ENCODE measurements at places on chromosomes 2 and 18.

- DNase-seq: no peak
Observed at GRCh38 chr2:176151442-176152287, at the start of gene HOXD4. TSS of gene HOXD4 (plus strand) at chr2:176151550. CDS start at chr2:176151634, 84 bp downstream.

GRCh38 chr18:8699948-8700347, 5.4 kb upstream of the MTCL1 start:
- DNase-seq: no peak

- no peak for DNase-seq
Observed at GRCh38 chr2:33451825-33452224, 24.6 kb upstream of the RASGRP3 start.

GRCh38 chr18:48167897-48168253, 237.4 kb upstream of the SMAD2 start:
- DNase-seq: no peak

DNA sequence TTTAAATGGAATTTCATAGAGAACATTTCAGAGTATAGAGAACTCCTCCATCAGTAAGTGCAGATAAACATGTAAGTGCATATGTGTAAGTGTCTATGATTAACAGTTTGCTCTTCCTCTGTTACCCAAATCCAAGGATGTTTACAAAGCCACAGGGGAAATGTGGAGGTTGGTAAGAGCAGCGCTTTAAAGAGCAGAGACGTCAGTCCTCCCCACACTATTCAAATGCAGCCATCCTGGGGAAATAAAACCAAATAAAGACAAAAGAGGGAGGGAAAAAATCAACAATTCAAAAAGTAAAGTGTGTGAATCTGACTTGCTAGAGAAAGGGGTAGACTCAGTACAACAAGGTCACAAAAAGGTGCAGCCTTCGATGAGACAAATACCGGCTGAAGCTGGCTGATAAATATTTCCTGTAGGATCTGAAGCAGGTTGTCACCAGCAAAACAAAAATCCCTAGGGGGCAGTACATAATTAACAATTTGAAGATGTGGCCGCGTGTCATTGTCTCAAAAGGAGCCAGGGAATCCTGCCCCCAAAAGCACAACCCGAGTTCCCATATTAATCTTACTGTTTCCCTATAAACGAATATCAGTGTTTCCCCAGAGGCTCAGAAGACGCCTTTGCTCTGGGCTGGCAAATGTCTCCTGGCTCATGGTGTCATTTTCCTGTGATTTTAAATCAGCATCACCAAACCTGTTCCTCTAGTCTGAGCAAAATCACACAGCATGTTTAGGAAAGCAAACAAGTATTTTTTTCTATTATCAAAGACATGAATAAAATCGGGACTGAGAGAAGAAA, 216.5 kb downstream of the CDCA7 start:
- no peak for DNase-seq

GRCh38 chr2:209316141-209316540, 107.7 kb upstream of the MAP2 start:
- no peak for DNase-seq

DNA sequence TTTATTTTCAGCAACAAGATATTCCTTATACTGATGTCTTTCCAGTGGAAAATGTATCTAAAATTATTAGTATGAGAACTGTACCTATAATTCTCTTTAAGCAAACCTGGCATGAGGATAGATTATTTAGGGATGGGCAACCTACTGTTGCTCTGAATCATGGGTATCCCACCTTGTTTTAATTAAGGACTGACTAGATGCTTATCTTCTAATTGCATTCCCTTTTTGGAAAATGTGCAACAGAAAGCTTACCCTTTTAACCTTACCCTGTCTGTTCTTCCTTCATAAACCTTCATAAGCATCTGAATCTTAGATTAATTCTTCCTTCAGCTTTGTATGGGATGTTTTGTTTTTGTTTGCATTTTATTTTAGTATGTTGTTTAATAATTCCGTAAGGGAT, 110.3 kb downstream of the TAF4B start:
- DNase-seq: no peak

DNA sequence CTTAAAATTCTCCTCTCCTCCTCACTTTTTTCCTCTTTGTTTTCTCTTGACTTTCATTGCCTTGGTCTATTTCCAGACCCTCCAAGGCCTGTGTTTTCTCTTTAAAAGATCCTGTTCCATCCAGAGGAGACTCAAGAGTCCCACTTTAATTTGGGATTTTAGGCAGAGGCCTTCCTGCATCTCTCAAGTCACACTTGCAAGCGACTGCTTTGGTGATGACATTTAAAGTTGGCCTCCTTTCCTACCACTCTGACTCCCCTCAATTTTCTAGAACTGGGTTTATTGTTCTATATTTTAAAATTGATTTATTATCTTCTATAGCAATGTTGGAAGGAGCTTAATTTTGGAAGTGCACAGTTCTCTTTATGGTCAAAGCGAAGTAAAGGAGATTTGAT, 16.3 kb downstream of the ASAP2 start:
- DNase-seq: no peak

- DNase-seq: no peak
Observed at GRCh38 chr18:74632351-74632679, 34.6 kb downstream of the ZNF407 start.

GRCh38 chr2:147224070-147224469, 620.8 kb upstream of the ACVR2A start:
- no peak for DNase-seq

DNA sequence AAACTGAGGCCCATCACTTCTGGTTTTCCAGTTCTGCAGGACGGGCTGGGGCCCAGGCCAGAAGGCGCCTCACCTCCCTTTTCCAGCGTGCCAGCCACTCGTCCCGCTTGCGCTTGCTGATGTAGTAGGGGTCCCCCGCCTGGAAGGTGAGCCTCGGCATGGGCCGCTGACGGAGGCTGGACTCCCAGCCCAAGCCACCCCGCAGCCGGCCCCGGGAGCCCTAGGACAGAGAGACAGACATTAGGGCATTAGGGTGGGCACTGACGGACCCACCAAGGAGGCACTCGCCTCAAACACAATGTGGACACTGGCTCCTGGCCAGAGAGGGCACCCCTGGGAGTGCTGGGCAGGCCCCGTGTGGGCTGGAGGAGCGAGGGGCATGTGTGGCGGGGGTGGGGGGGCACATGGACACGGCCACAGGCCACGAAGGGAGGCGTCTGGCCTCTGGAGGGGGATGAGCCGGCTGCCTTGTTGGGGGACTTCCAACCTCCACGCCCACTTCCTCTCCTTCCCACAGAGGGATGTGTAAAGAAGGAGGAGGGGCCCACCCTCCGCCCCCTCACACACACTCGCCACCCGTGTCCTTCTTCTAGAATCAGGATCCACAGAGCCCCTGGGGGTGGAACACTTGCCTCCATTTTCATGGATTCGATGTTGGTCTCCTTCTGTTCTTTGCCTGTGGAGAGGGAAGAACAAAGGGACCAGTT, 66.7 kb downstream of the DNMT3A start:
- no peak for DNase-seq

GRCh38 chr2:221293949-221294742, 278.0 kb downstream of the EPHA4 start:
- DNase-seq: no peak

GRCh38 chr2:118808429-118808809, 39.0 kb downstream of the EN1 start:
- no peak for DNase-seq

DNA sequence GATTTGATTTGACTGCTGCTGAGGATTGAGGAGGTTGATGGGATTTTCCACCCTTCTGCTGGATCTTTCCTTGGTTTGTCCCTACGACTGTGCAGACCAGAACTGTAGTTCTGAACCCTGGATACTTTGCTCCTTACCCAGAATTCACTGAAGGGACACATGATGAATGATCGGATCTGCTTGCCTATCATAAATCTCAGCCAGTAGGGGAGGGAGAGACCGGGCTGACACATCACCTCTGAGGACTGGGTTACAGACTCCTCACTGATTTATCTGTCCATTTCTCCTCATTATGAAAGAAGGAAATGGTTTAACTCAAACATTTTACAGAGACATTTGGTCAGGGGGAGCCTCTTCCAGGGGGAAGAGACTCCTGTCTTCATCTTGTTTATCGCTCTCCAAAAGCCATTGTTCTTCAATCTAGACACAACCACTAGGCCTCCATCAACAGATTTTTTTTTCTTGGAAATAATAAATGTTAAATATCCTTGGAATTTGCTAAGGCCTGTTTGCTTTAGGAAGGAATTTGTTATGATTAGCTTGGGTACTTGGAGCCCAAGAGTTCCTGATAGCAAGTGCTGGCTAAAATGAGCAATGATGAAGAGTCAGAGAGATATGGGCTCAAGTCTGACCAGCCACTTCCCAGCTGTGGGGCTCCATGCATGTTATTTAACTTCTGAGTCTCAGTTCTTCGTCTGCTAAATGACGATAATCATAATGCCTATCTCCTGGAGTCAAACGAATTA, 925.5 kb downstream of the SLC4A3 start:
- no peak for DNase-seq

DNA sequence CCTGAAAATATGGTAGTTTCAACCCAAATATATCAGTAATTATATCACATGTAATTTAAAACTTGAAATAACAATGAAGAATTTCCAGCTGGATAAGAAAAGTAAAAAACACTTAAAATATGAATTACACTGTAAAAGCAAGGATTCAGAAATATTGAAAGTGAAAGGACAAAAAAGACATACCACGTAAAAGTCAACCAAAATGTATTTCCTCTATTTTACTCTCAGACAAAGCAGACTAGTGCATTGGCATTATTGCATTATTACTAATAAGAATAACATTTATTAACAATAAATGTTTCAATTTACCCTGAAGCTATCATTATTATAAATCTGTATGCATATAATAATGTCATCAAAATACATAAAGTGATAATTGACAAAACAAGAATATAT, 445.1 kb upstream of the TRIB2 start:
- no peak for DNase-seq

DNA sequence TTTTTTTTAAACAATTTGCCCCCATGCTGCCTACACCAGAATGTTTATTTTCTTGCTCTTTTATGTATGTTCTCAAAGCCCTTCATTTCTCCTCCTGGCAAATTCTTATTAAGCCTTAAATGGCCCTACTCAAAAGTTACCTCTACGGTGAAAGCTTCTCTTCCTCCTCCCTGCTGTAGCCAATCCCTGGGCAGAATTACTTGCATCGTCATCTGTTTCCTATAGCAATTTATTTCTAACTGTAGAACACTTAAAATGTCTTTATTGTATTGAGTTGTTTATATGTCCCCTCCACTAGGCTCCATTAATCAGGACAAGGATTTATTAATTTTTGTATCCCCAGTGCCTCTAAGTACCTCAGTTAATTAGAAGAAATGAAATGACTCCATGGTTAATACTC, 2.5 kb upstream of the RAD51AP2 start:
- DNase-seq: no peak

- DNase-seq: no peak
Observed at GRCh38 chr2:196649202-196649601, 9.7 kb downstream of the CCDC150 start.

- no peak for DNase-seq
Observed at GRCh38 chr2:31296641-31297287, 62.8 kb downstream of the EHD3 start.

- DNase-seq: no peak
Observed at GRCh38 chr2:64463781-64464180, 9.8 kb downstream of the LGALSL start.

- DNase-seq: no peak
Observed at GRCh38 chr18:60693426-60693825, 320.9 kb upstream of the MC4R start.

DNA sequence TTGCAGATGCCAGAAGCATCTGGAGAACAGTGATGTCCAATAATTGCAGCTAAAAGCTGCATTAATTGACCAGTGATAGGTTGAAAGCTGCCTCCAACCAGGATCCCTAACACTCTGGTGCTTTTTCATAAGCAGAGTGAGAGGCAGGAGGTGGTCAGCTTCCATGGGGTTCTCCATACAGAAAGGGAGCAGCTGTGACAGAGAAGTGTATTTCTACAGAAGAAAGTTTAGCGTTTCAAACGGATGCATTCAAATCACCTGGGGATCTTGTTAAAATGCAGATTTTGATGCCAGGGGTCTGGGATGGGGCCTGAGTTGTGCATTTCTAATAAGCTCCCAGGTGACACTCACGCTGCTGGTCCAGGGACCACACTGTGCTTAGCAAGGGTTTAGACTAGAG, 216.5 kb upstream of the NRP2 start:
- no peak for DNase-seq

DNA sequence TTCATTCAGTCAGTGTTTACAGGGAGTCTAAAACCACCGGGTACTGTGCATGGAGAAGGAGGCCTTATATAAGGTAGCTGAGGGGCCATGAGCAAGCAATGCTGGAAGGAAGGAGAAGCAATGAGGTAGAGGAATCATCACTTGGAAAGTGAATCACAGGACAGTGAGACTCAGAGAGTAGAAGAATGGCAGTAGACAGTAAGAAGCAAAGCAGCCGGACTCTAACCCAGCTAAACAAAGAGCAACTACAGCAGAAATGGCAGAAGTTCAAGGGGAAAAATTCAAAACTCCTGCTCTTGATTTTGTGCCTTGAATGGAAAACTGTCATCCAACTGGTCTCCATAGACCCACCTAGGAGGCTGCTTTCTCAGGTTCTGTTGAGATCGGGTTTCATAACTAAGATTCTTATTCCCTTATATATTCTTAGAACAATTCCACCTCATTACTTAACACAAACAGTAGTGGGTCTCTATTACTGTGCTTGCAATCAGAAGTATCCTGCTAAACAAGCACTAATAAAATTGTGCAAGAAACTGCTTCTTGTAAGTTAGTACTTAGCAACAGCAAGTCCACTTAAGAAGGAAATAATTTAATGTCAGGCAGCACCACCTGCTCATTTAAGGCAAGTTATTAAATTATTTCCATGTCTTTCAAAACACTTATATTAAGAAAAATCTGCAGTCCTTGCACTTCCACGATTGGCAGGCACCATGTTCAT, 68.0 kb downstream of the RBMS1 start:
- DNase-seq: no peak

- no peak for DNase-seq
Observed at GRCh38 chr18:65363911-65364632, 386.7 kb upstream of the CDH7 start.

All from esophagus squamous epithelium (tissue), 5 donors.